Right renal pelvis (tissue), 4 donors: ENCODE measurements at places on chromosomes 11 and 22. TPM values are rescaled to one million over a fixed set of nuclear protein-coding genes. Genes with fewer than 3 reads are reported as not detected.

GRCh38 chr11:112499153-112499880 is 238.7 kb upstream of the PLET1 start:
- DNase-seq, result no peak

GRCh38 chr22:22033803-22034468 is 51.3 kb upstream of the TOP3B start:
- no peak for DNase-seq

- DNase-seq, result no peak
Measured at GRCh38 chr22:46084943-46085827, 65.1 kb upstream of the PPARA start.

DNA sequence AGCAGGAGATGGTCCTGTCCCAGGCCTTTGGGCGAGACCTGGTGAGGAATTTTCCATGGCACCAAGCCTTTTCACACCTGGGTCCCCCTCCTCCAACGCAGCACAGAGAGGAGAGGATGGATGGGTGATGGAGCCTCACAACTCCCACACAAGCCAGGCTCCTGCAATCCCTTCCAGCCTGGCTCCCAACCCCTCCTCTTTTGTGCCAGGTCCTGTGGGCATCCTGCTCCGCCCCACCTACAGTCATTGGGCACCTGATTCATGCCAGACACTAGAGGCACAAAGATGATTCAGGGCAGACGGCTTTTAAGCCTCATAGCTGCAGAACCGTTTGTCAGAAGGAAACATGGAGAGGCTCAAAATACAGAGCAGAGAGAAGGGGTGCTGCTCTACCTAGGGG is 16.1 kb upstream of the MYRF start:
- DNase-seq, result no peak

Gene TRPC6
- polyA plus RNA-seq, result 7.0 TPM

Gene NLRP10
- not detected for polyA plus RNA-seq
